ENCODE measurements at places on chromosomes 4 and X.

DNA sequence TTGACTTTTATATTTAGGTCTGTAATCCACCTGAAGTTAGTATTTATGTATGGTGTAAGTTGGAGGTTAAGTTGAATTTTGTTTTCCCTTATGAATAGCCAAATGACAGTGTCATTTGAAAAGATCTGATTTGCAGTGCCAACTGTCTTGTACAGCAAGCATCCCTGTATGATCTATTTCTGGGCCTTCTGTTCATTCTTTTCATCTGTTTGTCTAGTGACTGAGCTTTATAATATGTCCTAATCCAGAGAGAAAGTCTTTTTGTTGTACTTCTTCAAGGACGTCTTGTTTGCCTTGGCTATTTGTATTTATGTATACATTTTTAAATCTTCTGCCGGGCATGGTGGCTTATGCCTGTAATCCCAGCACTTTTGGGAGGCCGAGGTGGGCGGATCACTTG, 39.6 kb downstream of the CDKL5 start:
- ATAC-seq = no peak

DNA sequence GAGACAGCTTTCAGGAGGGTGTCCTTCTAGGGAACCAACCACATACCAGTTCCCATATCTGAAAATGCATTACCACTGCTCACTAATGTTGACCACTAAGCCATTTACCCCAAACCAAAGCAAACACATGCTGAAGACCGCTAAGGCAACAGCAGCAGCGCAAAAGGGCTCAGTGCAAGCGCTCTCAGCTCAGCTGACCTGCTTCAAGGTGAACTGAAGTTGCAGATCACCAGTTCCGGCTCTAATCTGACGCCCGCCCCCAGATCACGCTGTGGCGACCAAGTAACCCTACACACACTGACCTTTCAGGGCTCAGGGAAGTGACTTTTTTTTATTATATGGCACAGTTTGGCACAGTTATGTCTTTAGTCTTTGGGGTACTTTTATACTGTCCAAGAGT, 5.8 kb downstream of the MECP2 start:
- no peak for ATAC-seq

- no peak for ATAC-seq
Measured at GRCh38 chr4:77147079-77147782, 9.8 kb upstream of the CCNG2 start.

DNA sequence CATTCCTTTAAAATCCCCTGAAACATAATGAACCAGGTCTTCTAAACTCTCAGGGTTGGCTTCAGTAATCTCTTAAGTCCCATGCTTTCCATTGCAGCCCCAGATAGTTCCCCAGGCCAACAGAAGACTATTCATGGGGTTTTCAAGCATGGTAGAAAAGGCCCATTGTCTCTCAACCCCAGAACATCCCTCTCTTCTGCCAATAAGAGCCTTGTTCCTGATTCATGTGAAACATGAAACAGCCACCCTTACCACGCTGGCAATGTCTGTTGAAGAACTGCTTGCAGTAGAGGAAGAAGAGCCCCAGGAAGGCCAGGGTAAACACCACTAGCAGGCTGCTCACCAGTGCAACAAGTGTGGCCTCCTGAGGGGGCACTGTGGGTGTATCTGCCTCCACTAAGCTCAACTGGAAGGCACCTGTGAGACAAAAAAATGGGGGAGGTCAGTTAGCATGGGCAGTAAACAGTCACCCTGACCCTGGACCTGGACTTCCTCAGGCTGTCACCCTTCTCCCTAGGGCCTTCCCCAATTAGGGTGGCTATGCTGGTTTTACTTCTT, 36.4 kb downstream of the EDA2R start:
- ATAC-seq = no peak

DNA sequence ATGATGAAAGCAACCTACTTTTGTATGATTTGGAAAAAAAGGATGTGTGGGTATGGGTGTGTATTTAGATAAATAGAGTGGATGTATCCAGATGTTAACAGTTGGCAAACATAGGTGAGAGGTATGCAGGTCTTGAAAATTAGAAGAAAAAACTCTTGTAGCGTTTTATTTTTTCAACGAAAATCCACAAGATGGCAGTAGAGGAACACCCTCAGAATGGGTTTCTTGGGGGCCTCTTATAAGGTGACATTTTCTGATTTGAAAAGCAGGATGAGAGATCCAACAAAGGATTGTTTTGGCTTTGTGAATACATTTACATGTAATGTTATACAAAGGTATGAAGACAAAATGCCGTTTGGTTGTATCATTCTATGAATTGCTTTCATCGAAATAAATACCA, 68.3 kb downstream of the FMR1NB start:
- no peak for ATAC-seq

DNA sequence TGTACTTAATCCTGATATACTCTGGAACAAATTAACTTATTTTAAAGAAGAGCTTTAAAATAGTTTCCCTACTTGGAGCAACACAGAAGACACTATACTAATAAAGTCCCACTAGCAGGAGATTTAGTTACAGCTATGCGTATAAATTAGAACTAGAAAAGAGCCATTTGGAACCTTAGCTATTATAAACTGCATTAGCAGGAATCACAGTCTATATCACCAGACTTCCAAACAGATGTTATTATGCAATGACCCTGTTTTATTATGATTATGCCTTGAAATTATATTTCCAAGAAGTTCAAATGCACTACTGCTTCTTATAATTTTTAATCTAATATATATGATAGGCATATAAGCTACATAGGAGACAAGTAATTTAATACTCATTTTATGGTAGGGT, 95.5 kb upstream of the WDR44 start:
- ATAC-seq = no peak

GRCh38 chr4:9904976-9905587, 116.2 kb downstream of the SLC2A9 start:
- ATAC-seq = peak; percentile 82

DNA sequence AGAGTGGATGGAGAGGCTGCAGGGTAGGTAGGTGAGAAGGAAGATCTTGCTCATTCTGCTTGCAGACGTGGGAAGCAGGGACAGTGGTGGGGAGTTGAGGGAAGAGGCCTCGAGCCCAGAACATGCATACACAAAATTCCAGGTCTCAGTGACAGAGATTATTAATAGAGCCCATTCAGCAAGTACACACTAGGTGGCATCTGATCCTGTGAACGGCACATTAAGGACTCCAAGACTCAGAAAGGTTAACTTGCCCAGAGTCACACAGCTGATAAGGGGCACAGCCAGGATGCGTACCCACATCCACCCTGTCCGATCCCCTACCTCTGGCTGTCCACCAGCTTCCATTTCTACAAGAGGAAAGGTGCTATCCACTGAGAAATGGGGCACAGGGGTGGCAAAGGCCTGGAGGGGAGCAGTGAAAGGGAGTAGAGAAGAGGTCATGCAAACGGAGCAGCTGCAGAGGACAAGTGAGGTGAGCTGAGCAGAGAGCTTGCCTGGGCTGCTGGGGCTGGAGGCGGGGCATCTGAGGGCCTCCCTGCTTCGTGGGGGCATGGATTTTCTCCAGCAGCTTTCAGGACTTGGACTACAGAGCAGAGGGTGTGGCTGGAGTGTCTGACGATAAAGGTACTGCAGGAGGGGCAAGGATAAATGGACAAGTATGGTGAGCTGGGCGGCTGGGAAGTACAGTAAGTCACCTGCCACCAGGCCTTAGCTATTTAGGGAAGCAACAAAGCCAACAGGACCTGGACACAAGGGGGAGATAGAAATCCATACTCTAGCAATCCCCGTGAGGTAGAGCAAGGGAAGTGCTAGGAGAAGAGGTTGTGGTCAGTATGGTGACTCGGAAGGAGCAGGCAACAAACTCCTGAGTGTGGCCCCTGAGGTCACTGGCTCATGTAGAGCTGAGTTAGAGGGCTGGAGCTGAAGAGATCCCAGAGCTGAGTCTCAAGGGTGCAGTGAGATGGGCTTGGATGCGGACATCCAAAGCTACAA, 11.2 kb downstream of the IDS start:
- no peak for ATAC-seq

DNA sequence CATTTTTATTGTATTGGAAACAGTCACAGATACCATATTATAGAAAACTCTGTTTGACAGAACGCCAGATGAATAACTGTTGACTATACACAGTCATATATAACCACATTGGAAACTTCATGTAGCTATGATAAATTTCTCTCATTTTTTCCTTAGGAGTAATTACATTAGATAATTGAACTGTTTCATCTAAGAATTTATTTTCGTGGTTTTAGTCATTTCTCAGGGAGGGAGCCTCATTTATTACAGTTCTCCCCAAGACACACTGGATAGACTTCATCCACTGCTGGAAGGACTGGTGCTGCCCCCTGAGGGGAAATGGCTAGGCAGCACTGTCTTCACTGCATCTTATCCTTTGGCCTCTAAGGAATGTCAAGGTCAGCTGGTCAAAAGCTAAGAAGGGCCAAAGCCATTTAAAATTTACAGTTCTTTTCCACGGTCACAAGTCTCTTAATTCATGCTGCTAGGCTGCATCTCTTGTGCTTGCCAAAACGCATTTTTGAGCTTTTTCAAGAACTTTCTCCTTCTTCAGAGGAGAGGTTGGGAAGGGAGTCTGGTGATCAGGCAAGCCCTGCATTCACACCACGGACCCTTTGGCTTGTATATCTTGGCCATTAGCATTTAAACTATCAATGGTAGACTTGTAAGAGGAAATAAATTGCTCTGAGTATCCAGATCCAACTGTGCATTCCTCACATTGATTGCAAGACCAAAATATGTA, 145.1 kb downstream of the CBR4 start:
- no peak for ATAC-seq

DNA sequence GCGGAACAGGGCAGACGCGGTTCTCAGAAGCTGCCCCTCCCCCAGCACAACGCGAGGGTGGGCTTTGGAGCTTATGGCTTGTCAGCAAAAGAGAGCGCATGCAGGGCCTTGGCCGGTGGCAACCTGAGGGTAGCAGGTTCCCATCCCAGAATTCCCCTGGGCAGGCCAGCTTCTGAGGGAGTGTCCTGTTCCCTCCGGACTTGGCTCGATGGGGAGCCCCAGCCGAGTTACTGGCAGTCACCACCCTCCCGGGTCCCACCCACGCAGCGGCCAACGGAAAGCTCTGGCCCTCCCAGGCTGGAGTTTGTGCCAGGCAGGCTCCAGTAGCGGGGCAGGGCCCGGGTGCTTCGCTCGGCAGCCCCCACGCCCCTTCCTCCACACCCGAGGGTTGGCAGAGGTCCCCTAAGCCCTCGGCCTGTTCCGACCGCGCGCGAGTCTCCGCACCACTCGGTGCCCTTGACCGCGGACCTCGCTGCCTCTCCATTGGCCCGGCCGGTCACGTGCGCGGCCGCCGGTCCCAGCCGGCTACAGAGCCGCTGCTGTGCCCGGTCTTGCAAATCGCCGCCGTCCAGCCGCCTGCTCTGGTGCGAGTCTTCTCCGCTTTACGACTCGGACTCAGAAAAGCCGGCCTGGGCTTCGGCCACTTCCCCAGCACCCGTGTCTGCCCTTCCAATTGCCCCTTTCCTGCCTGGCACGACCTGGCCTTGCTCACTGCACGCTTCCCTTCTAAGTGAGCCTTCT, 20.9 kb upstream of the MTM1 start:
- peak; percentile 62 for ATAC-seq

GRCh38 chrX:3627594-3627993, 85.9 kb downstream of the PRKX start:
- no peak for ATAC-seq

DNA sequence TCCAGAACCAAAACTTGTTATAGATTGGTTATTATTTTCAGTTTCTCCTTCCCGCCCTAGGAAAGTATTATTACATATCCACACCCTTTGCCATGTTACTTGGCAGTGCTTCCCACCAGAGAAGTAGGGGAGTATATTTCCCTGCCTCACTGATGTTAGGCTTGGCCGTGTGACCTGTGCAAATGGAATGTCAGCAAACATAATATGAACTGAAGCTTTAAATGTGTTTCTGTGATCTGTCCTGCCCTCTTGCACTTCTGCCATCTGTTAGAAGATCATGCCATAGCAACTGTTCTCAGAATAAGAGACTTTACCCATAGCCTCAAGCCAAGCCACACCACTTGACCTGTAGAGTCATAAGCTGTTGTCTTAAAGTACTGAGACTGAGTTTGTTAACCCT, 36.7 kb upstream of the NEUROG2 start:
- ATAC-seq = no peak

GRCh38 chr4:120921456-120922380, 808 bp downstream of the PRDM5 start:
- ATAC-seq = peak; percentile 61

- no peak for ATAC-seq
Measured at GRCh38 chr4:6779667-6780565, 2.6 kb upstream of the KIAA0232 start.

DNA sequence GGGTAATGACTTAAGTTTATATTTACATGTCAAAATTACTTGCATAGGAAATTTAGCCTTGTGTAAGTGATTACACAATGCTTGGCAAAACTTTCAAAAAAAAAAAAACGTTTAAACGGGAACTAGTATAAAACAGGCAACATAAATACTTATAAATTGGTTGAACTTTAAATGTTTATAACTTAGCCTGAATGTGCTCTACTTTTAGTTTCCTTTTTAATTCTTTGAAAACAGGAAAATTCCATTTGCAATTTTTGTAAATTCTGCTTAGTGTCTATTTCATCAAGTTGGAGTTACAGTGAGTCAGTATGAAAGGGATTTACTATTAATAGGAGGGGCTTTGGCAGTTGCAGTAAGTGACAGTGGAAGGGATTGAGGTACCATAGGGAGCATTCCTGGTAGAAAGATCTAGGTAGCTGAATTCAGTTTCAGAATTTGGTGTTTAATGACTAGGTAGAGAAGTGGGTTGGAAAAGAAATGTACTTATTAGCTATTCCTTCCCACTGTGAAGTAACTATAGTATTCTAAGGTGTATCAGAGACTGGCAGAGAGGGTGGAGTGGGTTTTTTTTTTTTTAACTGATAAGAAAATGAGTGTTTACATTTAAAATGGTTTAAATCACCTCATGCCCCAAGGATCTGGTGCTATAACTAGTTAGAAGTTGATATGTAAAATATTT, 2.8 kb downstream of the STAG2 start:
- no peak for ATAC-seq

- ATAC-seq = no peak
Measured at GRCh38 chr4:44256414-44256813, 192.2 kb downstream of the KCTD8 start.

DNA sequence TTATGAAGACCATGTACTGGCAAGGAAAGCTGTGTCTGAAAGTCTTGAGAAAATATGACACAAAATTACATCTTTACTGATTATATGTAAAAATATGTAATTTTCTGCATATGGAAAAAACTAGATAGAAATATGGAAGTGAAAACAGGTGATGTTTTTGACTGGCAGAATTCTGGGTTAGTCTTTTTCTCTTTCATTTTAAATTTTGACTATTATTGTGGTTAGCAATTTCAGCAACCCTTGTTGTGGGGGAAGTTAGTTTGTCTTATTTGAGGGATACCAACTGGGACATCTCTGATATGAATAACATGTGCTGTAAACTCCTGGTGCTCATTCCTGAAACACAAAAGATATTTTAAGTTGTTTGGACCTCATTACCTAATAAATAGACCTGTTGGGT, 49.9 kb upstream of the CPEB2 start:
- no peak for ATAC-seq

- ATAC-seq = no peak
Measured at GRCh38 chr4:147980586-147980985, 248.7 kb downstream of the ARHGAP10 start.

Data from activated T-helper 17 cell treated with anti-CD3 and anti-CD28 coated beads, Interleukin-2, amount 50 U/mL, for 72 hours (primary cell).